ENCODE measurements at places on chromosomes 1 and 21.

- DNase-seq: no peak
These were observed 40.2 kb upstream of the MACF1 start for GRCh38 chr1:39164256-39164655.

GRCh38 chr1:43533584-43533983 lies 2.9 kb downstream of the PTPRF start:
- no peak for DNase-seq

GRCh38 chr1:61448914-61449313 lies 276.0 kb downstream of the TM2D1 start:
- no peak for DNase-seq

DNA sequence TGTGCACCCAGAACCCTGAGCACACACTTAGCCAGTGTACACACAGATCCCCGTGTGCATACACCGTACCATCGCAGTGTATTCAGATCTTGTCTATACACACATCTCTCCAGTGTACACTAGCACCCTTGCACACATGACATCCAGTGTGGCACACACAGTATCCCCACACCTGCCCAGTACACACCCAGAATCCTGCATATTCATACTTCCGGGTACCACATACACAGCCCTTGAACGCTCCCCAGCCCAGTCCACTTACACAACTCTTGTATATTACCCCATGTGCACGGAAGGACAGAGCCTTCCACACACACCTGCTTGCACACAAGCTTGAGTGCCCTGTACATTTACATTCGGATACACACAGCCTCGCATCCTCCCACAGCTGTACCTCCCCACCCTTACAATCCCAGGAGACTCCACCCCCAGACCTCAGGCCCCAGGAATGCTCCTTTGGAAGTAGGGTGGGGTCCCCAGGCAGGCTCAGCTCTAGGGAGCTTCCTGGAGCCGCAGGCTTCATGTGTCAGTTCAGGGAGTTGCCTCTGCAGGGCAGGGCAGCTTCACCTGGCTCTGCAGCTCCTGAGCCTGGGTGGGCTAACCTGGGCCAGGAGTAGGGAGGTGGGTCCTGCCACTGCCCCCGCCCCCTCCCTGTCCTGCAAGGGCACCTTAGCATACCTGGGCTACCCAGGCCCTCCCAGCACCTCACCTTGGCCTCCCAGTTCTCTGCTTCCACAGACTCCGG lies 46.2 kb downstream of the AHDC1 start:
- DNase-seq: no peak

- DNase-seq: no peak
These were observed 12.7 kb upstream of the PLCH2 start for GRCh38 chr1:2463396-2463795.

All from stimulated activated CD8-positive, alpha-beta memory T cell treated with anti-CD3 and anti-CD28 coated beads, Interleukin-15, amount 100 ng/mL, for 4 hours (primary cell).